Osteocyte (in vitro differentiated cells): ENCODE measurements at places on chromosomes 6 and 20.

DNA sequence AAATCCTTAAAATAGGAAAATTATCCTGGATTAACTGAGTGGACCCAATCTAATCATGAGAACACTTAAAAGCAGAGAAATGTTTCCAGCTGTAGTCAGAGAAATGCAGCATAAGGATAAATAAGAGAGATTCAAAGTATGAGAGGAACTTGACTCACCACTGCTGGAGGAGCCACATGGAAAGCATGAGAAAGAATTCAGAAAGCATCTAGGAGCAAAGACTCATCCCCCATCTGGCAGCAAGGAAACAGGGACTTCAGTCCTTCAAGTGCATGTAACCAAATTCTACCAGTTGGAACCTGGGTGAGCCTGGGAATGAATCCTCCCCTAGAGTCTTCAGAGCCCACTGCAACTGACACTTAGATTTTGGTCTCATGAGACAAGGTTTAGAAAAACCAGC is 33.7 kb downstream of the RNF146 start:
- no peak for DNase-seq
- peak overlapping the region; percentile 51 for H3K27ac ChIP-seq
- H3K36me3 ChIP-seq = peaks cover 4% of the 10 kb centered on the region
- H3K4me1 ChIP-seq = peaks cover 25% of the 10 kb centered on the region
- no peaks in the 10 kb centered on the region for H3K27me3 ChIP-seq

- H3K4me3 ChIP-seq = no peak overlapping the region
- peaks cover 20% of the 10 kb centered on the region for H3K4me1 ChIP-seq
- H3K36me3 ChIP-seq = no peaks in the 10 kb centered on the region
- no peaks in the 10 kb centered on the region for H3K27me3 ChIP-seq
- DNase-seq = no peak
These were observed 14.3 kb downstream of the BICRAL start for GRCh38 chr6:42796171-42796570.

- H3K36me3 ChIP-seq = no peaks in the 10 kb centered on the region
- peaks cover 5% of the 10 kb centered on the region for H3K27me3 ChIP-seq
These were observed 12.7 kb upstream of the SPAG4 start for GRCh38 chr20:35602851-35603495.

GRCh38 chr6:157660414-157660813 is 162.6 kb upstream of the SNX9 start:
- H3K4me3 ChIP-seq = no peak overlapping the region
- no peak overlapping the region for H3K27ac ChIP-seq
- H3K36me3 ChIP-seq = peaks cover 4% of the 10 kb centered on the region
- no peak for DNase-seq

DNA sequence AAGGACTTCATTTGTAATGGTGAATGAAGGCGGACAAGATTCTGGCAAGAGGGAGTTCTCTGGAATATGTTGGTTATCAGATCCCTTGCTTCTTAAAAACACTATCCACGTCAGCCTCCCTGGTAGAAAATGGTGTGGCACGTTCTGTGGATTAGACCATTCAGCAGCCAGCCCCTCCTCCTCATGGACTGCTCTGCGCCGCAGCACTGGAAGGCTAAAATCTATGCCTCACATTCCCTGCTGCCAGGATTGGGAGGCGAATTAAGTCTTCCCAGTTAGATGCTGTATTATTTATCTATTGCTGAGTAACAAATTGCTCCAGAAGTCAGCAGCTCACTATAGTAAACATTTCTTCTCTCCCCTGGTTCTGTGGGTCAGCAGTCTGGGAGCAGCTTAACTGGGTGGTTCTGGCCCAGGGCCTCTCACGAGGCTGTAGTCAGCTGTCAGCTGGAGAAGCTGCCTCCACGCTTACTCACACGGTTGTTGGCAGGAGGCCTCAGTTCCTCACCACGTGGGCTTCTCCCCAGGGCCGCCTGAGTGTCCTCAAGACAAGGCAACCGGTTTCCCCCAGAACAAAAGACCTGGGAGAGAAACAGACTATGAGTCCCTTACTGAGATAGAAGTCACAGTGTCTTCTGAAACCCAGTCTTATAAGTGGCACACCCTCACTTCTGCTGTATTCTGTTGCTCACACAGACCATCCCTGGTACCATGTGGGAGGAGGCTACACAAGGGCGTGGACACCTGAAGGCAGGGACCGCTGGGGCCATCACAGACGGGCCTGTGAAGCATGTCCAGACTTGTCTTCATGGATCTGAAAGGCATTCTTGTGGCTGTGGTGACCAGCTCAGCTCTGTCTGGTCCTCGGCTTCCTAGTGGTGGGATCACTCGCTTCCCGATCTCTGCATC is 101.0 kb downstream of the NRN1 start:
- peak overlapping the region; percentile 2 for H3K27ac ChIP-seq
- H3K27me3 ChIP-seq = peaks cover 2% of the 10 kb centered on the region
- peaks cover 1% of the 10 kb centered on the region for H3K4me1 ChIP-seq
- no peaks in the 10 kb centered on the region for H3K36me3 ChIP-seq

GRCh38 chr20:46218656-46219055 is 89.6 kb downstream of the CDH22 start:
- peaks cover 4% of the 10 kb centered on the region for H3K4me1 ChIP-seq
- H3K27ac ChIP-seq = no peak overlapping the region
- peaks cover 14% of the 10 kb centered on the region for H3K27me3 ChIP-seq
- no peak overlapping the region for H3K4me3 ChIP-seq

- H3K36me3 ChIP-seq = no peaks in the 10 kb centered on the region
- no peak overlapping the region for H3K4me3 ChIP-seq
- no peaks in the 10 kb centered on the region for H3K4me1 ChIP-seq
- no peak for DNase-seq
- no peaks in the 10 kb centered on the region for H3K27me3 ChIP-seq
These were observed 43.5 kb upstream of the SCAF8 start for GRCh38 chr6:154689493-154690255.

- H3K27ac ChIP-seq = no peak overlapping the region
- no peak overlapping the region for H3K4me3 ChIP-seq
- peaks cover 4% of the 10 kb centered on the region for H3K4me1 ChIP-seq
- H3K27me3 ChIP-seq = no peaks in the 10 kb centered on the region
- no peaks in the 10 kb centered on the region for H3K36me3 ChIP-seq
- DNase-seq = no peak
These were observed 56.4 kb upstream of the NCOA3 start for GRCh38 chr20:47445291-47445690.

DNA sequence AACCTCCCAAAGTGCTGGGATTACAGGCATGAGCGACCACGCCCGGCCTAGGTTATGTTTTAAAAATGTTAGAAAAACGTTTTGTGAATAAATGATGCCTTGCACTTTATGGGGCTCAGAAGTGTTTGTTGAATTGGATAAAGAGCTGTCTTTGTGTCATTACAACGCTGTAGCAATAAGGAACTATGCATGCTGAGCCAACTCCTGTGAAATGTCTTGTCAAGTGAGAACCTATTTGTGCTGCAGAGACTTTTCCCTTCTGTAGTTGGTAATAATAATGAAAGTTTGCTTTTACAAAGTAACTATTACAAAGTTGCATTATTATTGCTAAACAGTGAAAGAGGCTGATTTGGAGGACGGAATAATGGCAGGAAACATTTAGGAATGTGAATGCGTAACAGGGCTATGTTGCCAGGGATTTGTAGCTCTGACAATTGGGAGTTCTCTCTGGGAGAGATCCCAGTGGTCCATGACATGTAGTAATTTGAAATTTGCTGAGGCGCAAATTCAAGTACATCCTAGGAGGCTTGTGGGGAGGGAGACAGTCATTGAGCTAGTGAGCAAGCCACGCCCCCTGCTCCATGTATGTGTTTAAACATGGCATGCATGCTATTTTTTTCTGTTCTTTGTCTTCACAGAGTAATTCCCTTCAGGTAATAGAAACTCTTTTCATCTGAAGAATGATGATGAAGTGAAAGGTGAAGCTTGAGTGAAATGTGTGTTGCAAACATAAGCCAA is 16.8 kb upstream of the BICRAL start:
- DNase-seq = no peak
- no peaks in the 10 kb centered on the region for H3K27me3 ChIP-seq
- H3K27ac ChIP-seq = no peak overlapping the region
- peaks cover 7% of the 10 kb centered on the region for H3K4me1 ChIP-seq
- H3K36me3 ChIP-seq = peaks cover 4% of the 10 kb centered on the region
- H3K4me3 ChIP-seq = no peak overlapping the region

GRCh38 chr6:16635810-16636602 is 125.3 kb downstream of the ATXN1 start:
- DNase-seq = no peak
- no peak overlapping the region for H3K4me3 ChIP-seq
- H3K27me3 ChIP-seq = no peaks in the 10 kb centered on the region
- H3K27ac ChIP-seq = peak overlapping the region; percentile 54
